Peyer's patch (tissue), 4 donors: ENCODE measurements at places on chromosomes 1 and 21. TPM values are rescaled to one million over a fixed set of nuclear protein-coding genes. Genes with fewer than 3 reads are reported as not detected.

Gene AKNAD1
- total RNA-seq, result not detected

GRCh38 chr1:214471458-214471857, 79.9 kb downstream of the PTPN14 start:
- DNase-seq, result no peak

- no peak for DNase-seq
Measured at GRCh38 chr1:58062635-58063034, 483.9 kb downstream of the OMA1 start.

- no peak for DNase-seq
Measured at GRCh38 chr1:167676205-167676915, 45.4 kb upstream of the MPZL1 start.

DNA sequence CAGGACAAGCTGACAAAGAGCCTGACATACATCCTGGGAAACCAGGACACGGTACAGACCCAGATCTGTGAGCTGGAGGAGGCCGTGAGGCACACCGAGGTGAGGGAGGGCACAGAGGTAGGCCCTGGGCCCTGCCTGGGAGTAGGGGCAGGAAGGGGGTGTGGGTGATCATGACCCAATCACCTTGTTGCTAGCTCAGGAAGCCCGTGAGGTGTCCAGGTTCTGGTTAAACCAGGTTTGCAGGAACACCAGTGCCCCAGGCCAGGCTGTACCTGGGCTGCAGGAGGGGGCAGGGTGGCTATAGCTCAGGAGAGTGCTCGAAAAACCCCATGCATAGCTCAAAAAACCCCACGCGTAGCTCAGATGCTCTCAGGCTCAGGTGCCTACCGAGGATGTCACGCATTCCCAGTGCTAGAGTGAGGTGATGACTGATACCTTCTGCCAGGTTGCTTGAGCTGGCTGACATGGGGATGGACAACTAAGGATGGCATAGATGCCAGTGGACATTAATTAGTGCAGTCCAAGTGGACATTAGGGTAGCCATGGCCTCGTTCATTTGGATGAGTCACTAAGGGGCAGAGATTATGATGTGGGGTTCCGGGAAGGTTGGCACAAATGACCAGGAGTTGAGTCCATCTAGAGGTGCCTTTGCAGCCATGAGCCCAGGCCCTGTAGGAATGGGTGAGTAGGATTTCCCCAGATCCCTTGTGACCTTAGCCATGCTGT, 3.7 kb downstream of the TRIM46 start:
- DNase-seq, result peak; percentile 39

DNA sequence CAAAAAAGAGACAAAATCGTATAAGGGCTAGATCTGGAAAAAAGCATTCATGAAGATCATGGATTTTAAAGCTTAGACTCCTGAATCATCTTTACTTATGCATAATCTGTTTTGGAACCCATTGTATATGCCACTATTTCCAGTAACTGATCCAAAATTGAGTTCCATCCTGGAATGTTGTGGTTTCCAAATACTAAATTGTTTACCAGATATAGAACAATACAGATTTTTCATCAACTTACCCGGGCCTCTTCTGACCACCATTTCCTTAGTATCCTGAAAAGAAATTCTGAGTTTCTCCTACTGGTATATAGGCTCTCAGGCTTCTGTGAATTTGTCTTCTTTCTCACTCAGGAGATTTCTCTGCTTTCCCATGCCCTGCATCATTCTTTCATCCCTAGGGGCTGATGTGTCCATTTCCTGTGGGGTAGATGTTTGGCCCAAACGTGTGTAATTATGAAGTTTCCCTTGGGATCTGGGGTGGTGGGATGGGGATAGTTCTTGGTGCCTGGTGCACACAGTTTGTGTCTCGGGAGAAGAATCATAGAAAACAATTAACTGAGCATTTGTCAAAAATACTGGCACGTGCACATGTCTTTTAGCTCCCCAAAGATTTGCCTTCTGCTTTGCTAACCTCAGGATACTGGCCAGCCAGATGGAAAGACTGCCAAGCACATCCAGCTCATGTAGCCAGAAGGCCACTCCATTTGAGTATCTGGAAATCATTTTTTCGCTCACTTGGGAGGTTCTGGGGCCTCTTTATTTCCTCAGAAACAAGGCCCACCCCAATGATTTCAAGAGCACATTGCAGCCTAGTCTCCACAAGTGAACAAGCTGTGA, 127.8 kb downstream of the NTMT2 start:
- DNase-seq, result no peak

GRCh38 chr1:110619412-110620249, 13.5 kb upstream of the KCNA2 start:
- peak; percentile 85 for DNase-seq

GRCh38 chr1:7295946-7296345, 475.1 kb upstream of the VAMP3 start:
- no peak for DNase-seq

- no peak for DNase-seq
Measured at GRCh38 chr1:176552999-176553398, 90.0 kb downstream of the PAPPA2 start.

DNA sequence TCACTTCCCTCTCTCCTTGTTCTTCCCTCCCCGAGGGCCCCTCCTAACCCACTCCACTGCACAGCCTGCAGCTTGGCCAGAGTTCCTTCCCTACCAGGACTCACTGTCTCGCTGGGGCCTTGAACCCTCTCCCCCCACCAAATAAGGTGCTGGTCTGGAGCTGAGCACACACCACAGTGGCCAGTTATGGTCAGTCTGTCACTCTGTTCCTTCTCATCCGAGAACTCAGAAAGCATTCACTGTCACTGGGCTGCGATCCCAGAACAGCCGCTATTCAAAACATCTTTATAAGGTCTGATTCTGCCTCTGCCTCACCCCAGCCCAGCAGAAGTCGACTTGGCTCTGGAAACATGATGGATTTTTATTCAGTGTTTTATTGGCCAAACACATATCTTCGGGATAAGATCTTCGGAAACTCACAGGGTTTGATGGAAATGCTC, 19.8 kb upstream of the LBR start:
- DNase-seq, result no peak

Gene SLC2A5
- 345 TPM for total RNA-seq

Gene C4BPA
- total RNA-seq, result 1.2 TPM

GRCh38 chr1:176220100-176220689, 13.1 kb upstream of the COP1 start:
- no peak for DNase-seq

GRCh38 chr1:26579681-26580111, 50.1 kb downstream of the RPS6KA1 start:
- DNase-seq, result no peak

DNA sequence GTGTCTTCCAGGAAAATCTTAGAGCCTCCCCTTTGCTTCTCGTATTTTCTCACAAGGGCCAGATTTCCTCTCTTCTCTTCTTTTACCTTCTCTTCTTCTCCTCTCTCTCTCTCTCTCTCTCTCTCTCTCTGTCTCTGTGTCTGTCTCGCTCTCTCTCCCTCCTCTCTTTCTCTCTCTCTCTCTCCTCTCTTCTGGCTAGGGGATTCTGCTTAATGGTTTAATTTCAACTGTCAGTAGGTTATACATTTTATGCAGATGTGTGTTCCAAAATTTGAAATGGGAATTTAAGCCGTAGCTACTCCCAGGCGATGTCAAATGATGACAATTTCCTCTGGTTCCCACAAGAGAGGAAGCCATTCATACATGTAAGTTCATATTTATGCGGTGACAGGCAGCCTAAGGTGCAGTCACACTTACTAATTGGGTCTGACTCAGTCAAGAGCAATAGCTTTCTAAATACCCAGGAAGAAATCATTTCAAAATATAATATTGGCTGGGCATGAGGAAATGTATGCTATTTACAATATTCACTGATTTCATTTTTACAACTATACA, 1.4 kb downstream of the DSCAM start:
- DNase-seq, result no peak

DNA sequence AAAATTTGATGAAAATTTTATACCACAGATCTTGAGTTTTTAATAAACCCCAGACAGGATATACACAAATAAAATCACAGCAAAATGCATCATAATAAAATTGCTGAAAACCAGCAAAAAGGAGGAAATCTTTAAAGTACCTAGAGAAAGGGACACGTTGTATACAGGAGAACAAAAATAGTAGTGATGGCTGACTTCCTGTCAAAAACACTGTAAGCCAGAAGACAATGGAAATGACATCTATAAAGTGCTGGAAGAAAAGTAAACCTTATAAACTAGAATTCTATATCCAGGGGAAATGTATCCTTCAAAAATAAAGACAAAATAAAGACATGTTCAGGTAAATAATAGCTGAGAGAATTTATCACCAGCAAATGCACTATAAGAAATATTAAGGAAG, 14.6 kb upstream of the PTGFRN start:
- DNase-seq, result no peak

DNA sequence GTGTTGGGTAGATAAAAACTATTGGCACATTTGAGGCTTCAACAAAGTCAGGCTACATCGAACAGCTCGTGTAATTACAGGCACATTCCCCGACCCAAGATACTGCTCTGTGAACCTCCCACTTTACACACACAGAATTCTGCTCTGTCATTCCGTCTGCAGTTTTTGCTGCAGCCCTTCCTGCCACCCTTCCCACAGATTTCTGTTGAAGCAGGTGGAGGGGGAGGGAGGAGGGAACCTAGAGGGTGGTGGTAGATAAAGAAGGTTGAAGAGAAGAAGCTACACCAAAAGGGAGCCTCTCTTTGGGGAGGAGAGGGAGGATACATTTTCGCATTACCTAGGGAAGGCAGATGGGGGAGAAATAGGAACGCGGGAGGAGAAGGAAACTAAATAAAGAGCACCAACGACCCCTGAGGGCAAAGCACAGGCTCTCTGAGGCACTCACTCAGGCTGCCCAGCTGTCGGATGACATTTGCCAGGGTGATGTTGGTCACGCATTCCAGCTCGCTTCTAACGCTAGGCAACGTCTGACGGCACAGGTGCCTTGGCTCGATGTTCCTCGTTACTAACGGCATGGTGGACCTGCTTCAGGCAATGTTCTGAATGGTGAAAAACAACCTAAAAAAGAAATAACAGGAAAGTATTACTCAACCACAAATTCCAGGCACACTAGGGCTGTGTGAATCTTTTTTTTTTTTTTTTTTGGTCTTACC, 36.0 kb downstream of the GPR3 start:
- DNase-seq, result no peak

Gene APOBEC4
- total RNA-seq, result not detected

Gene ACTL8
- not detected for total RNA-seq

- peak; percentile 46 for DNase-seq
Measured at GRCh38 chr1:40078512-40079333, 18.3 kb downstream of the PPT1 start.

- no peak for DNase-seq
Measured at GRCh38 chr1:198922638-198923430, 284.0 kb downstream of the PTPRC start.

- DNase-seq, result no peak
Measured at GRCh38 chr1:168799927-168800605, 71.1 kb upstream of the DPT start.

Gene SAMSN1
- 2.3 TPM for total RNA-seq

- no peak for DNase-seq
Measured at GRCh38 chr1:206080026-206080820, 27.2 kb downstream of the RHEX start.

- DNase-seq, result no peak
Measured at GRCh38 chr1:208185801-208186231, 58.4 kb downstream of the PLXNA2 start.

- no peak for DNase-seq
Measured at GRCh38 chr1:230425252-230426091, 660 bp downstream of the PGBD5 start.

Gene GJB5
- not detected for total RNA-seq

Gene FLVCR1
- total RNA-seq, result 45.6 TPM

Gene LCE3D
- not detected for total RNA-seq

Gene UMODL1
- 0.95 TPM for total RNA-seq

GRCh38 chr1:53332833-53333232, 5.0 kb upstream of the LRP8 start:
- DNase-seq, result no peak

Gene LRP8
- total RNA-seq, result 33.8 TPM

Gene ACKR1
- total RNA-seq, result 23.3 TPM

DNA sequence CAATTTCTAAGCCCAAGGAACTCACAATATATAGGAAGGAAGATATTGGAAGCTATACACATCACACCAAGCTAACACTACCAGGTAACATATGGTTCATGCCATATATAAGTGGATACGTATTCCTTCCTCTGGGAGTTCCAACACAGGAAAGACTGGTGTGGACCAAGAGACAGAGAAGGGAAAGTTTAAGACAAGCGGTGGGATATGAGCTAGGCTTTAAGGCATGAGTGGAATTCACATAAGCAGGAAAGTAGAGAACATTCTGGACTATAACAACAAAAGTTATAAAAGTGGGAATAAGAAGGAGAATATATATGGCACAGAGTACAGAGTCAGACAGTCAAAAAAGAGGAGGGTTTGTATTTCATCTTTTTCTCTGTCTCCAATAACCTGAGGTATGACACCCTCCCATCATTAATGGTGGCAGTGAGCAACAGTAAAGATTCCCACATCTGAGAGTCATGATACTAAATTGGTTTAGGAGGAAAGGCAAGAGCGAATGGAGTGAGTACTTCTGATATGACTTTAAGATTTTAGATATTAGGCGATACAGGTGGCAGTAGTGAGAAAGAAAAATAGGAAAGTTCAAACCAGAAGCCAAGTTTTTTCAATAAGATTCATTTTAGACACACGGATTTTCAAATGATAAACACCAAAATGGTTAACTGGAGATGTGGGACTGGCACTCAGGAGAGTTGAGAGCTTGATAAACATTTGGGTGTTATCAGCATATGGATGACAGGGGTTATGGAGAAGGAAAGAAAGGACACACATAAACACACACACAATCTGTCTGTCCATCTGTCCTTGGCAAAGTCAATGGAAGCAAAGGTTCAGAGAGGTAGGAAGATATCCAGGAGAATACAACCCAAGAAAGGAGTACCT, 87.4 kb upstream of the TTC39A start:
- DNase-seq, result no peak
